NCI-H1092 (cell line): ENCODE measurements at places on chromosomes 12 and 14.

DNA sequence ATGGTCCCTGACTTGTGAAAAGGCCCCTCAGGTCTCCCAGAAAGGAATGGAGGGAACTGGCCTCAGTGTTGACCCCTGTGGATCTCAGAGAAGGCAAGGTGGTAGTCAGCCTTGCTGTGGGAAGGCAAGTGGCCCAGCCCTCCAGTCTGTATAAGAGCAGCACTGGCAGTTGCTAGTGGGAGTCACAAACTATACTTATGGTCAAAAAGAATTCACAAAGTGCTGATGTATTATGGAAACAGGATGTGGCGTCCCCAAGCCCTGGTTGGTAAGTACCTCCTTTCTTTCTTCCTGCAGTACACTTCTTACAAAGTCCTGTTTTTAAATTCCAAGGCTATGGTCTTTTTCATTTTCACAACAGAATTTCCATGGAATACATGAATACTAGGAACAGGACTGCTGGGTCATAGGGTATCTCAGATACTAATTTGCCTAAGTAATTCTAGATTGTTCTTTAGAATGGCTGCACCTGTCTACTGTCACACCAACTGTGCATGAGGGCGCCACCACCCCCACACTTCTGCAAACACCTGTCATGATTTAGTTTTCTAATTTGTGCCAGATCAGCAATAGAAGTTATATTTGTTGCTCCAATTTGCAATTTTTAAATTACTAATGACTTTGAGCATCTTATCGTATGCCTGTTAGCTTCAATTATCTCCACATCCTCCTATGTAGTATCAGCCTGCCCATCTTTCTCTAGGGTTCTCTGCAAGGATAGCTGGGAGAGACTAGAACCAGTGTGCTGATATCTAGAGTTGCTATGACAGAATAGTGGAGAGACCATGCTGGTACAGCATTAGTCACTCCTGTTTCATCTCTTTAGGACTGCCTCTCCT, 40.7 kb upstream of the TMEM263 start:
- DNase-seq: no peak

DNA sequence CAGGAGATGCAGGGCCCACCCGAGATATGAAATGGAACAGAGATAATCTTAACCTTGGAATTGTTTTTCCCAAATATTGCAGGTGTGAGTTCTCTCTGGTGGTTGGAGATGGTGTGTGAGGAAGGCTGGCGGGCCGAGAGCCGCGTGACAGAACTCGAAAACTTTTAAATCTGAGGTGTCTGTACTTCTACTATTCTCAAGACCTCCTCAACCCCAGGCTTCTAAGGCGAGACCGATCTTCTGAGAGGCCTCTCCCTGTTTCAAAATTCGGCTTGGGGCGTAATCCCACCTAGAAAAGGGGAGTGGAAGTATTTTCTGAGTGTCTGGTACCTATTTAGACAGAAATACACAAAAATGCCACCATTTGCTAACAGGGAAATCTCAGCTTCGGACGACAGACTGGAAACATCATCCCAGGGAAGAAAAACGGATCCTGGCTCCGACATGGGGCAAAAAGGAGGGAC, 611 bp downstream of the SARNP start:
- no peak for DNase-seq

GRCh38 chr12:6773590-6774351, 1.5 kb downstream of the LAG3 start:
- DNase-seq: no peak

- no peak for DNase-seq
These were observed 17.3 kb upstream of the CKAP4 start for GRCh38 chr12:106265116-106265515.

DNA sequence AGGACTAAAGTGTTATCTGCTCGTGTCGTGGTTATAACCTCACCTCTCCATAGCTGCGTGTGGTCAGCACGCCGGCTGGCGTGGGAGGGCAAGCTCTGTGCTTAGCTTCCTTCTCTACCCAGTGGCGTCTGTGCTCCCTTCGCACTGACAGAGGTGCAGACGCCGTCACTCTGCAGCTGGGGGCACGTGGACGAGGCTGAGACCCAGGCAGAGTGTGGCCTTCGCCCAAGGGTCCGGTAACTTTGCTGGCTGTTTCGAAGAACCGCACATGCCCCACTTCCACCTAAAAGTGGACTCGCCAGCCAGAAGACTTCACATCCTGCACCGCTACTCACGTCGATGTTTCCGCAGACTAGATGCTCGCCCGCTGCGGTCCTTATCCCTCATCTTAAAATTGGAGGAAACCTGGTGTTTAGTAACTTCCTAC, 35.9 kb upstream of the DYNC1H1 start:
- no peak for DNase-seq

GRCh38 chr12:4849115-4849541, 60.6 kb upstream of the KCNA1 start:
- DNase-seq: no peak

- DNase-seq: no peak
These were observed 1.2 kb upstream of the AMIGO2 start for GRCh38 chr12:47080725-47081502.

- no peak for DNase-seq
These were observed 1435.9 kb upstream of the TMEM132C start for GRCh38 chr12:126830778-126831680.

GRCh38 chr14:35352274-35353233, 52.0 kb downstream of the NFKBIA start:
- DNase-seq: no peak

- no peak for DNase-seq
These were observed 125.4 kb downstream of the RFLNA start for GRCh38 chr12:124420041-124420995.
